SJCRH30 (cell line): ENCODE measurements at places on chromosomes 13 and 19.

GRCh38 chr13:26074706-26075105, 22.9 kb upstream of the SHISA2 start:
- no peak overlapping the region for H3K4me3 ChIP-seq
- peak; percentile 69 for DNase-seq
- H3K36me3 ChIP-seq: no peaks in the 10 kb centered on the region
- H3K4me1 ChIP-seq: peaks cover 7% of the 10 kb centered on the region

- H3K27ac ChIP-seq: no peak overlapping the region
- no peaks in the 10 kb centered on the region for H3K4me1 ChIP-seq
- no peaks in the 10 kb centered on the region for H3K36me3 ChIP-seq
- H3K4me3 ChIP-seq: no peak overlapping the region
Measured at GRCh38 chr13:45623516-45624090, 8.1 kb upstream of the ERICH6B start.

GRCh38 chr13:23928985-23929384, 31.7 kb upstream of the C1QTNF9B start:
- no peak overlapping the region for H3K27ac ChIP-seq
- no peak for DNase-seq
- H3K36me3 ChIP-seq: no peaks in the 10 kb centered on the region
- no peak overlapping the region for H3K4me3 ChIP-seq

DNA sequence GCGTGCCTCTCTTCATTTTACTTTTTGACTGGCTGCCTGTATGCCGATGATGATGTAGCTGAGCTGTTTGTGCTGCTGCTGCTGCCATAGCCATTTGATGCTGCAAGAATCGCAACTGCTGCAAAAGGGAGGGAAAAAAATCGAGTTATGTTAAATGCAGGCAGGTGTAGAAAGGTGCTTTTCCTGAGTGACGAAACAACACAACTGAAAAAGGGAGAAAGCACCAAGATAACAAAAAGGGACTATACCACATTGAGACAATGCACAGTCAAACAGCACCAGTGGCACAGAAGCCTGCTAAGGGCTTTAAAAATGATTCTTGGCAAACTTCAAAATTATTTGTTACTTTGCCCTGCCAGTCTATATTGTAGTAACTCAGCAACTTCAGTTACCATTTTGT, 9.1 kb downstream of the EXOSC8 start:
- H3K4me3 ChIP-seq: no peak overlapping the region
- no peaks in the 10 kb centered on the region for H3K27me3 ChIP-seq
- no peak overlapping the region for H3K27ac ChIP-seq
- peaks cover 91% of the 10 kb centered on the region for H3K36me3 ChIP-seq
- no peak for DNase-seq

DNA sequence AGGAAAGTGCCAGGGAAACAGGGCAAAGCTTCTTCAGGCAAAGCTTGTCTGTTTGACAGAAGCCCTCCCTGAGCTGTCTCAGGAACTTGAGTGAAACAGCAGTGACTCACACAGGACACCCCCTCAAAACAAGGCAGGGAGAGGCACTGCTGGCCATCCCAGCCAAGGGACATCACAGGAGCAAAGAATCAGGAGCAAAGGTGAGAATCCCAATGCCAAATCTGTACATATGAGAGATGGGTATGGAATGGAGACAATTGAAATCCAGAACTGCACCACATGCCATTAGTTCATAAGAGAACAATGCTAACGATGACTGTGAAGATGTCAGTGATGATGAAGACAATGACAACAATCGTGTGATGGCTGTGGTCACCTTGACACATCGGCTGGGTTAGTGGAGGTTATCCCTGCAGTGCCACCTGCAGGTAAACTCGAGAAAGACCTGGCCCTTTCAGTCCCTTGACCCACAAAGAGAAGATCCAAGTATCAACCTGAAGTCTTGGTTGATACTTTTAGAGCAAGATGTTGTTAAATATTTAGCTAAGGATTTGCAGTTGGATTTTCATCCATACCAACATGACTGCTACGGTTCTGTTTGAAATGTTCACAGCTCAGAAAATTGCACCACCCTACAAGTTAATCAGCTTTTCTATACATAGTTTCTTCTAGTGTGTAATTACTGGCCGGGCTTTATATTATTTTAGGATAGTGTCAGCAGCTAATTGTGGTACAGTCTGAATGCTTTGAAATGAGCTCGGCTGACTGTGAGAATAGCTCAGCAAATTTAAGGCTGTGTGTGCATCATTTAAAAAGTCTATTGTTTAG, 42.0 kb upstream of the IPO5 start:
- no peak overlapping the region for H3K27ac ChIP-seq
- H3K4me3 ChIP-seq: no peak overlapping the region
- no peaks in the 10 kb centered on the region for H3K36me3 ChIP-seq
- no peaks in the 10 kb centered on the region for H3K27me3 ChIP-seq
- DNase-seq: no peak

DNA sequence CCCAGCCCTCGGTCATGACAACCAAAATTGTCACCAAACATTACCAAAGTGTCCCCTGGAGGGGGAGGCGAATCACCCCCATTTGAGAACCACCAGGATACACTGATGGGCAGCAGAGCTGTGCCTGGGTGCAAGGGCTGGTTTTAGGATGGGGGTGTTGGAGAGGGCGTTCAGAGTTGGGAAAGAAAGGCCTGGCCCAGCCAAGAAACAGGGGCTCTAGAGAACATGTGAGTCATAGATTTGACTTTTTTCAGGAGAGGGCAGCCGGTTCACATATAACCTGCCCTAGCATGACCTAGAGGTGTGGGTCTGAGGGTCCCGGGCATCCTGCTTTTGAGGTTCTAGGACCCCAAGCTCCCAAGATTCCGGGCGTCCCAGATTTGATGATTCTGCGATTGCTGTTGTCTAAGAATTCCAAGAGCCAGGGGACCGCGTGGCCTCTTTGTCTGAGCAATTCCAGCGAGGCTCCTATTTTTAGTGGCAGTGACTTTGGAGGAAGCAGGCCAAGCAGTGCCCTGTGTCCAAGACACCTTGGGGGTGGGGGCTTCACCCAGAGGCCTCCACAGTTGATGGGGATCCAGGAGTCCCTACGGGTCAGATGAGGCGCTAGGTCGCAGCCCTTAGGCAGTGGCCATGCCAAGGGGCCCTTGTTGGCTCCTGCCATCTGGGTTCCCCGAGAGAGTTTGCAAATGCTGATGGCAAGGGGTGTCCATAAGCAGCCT, 5.1 kb downstream of the WIZ start:
- peaks cover 5% of the 10 kb centered on the region; the same call in 1 of the 2 replicates for H3K27me3 ChIP-seq
- H3K4me1 ChIP-seq: peaks cover 5% of the 10 kb centered on the region
- H3K4me3 ChIP-seq: no peak overlapping the region
- H3K27ac ChIP-seq: no peak overlapping the region

DNA sequence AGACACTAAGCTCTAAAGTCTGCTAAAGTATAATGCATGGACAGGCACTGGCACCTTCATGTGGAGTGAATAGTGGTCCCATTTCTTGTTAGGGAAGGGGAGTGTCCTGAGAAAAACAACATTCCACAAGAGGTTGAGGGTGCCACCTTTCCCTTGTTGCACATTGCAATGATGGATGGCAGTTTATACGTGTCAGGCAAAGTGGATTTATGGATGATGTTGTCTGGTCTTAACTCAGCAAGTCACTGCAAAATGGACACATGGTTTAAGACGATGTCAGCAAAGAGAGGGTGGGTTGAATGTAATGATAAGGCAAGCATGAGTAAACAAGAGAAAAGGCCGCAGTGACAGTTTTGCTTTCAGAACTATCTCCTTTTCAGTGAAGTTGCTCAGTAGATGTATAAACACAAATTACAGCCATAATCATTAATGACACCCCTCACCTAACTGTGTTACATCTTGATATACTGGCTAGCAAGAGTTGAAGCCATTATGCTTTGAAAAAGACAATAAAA, 19.6 kb upstream of the CBY2 start:
- no peak overlapping the region for H3K4me3 ChIP-seq
- no peak overlapping the region for H3K27ac ChIP-seq
- H3K4me1 ChIP-seq: no peaks in the 10 kb centered on the region
- no peaks in the 10 kb centered on the region for H3K36me3 ChIP-seq
- DNase-seq: no peak

DNA sequence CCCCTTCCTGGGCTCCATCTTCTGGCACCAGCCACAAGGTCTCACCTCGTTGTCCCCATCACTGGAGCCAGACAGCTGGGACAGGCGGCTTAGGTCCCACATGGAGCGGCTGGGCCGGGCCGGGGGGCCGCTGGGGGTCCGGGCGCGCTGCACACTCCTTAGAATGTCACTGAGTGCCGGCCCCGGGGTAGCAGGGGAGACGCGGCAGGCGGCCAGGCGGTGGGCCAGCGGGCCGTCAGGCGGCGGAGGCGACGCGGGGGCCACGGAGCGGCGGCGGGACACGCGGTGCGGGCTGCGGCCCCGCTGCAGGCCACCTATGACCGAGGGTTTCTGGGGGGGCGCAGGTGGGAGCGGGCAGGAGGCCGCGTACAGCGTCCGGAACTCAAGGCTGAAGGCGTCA, 3.1 kb upstream of the SPACA4 start:
- no peak overlapping the region for H3K27ac ChIP-seq
- no peak overlapping the region for H3K4me3 ChIP-seq
- DNase-seq: no peak
- H3K36me3 ChIP-seq: no peaks in the 10 kb centered on the region
- no peaks in the 10 kb centered on the region for H3K4me1 ChIP-seq
- H3K27me3 ChIP-seq: peaks cover 8% of the 10 kb centered on the region; the same call in 1 of the 2 replicates

- H3K36me3 ChIP-seq: no peaks in the 10 kb centered on the region
- H3K4me3 ChIP-seq: no peak overlapping the region
- H3K27ac ChIP-seq: no peak overlapping the region
- no peaks in the 10 kb centered on the region for H3K27me3 ChIP-seq
- peak; percentile 14 for DNase-seq
Measured at GRCh38 chr13:91667486-91667885, 269.1 kb downstream of the GPC5 start.

DNA sequence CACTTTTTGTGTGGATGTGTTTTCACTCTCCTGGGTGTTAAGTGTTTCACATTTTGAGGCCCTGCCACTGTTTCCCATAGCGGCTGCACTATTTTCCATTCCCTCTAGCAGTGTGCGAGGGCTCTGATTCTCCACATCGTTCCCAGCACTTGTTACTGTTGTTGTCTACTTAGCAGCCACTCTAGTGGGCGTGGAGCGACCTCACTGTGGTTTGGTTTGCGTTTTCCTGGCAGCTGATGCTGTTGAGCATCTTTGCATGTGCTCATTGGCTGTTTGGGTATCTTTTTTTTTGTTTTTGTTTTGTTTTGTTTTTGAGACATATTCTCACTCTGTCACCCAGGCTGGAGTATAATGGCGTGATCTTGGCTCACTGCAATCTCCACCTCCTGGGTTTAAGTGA, 14.4 kb downstream of the NAXD start:
- no peaks in the 10 kb centered on the region for H3K4me1 ChIP-seq
- no peak overlapping the region for H3K4me3 ChIP-seq
- H3K27me3 ChIP-seq: no peaks in the 10 kb centered on the region
- no peak overlapping the region for H3K27ac ChIP-seq

GRCh38 chr13:104422668-104423067, 1356.5 kb upstream of the SLC10A2 start:
- no peak overlapping the region for H3K27ac ChIP-seq
- H3K4me3 ChIP-seq: no peak overlapping the region
- H3K4me1 ChIP-seq: no peaks in the 10 kb centered on the region
- H3K27me3 ChIP-seq: no peaks in the 10 kb centered on the region
- no peaks in the 10 kb centered on the region for H3K36me3 ChIP-seq

DNA sequence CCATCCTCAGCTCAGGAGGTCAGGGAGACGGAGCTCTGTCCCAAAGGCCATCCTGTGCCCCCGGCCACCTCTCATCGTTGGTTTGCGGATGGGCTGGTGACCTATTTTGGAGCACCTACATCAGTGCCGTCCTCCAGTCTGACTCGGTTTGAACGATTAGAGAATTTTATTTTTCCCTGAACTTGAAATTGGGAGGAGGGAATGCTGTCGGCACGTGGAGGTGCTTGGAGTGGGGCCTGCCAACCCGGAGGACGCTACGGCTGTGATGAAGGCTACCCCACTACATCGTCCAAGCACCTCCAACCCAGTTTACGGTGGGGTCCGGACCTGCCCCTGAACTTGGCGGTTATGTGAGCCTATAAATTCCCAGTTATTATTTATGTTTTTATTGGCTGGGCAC, 3.0 kb upstream of the ZNF554 start:
- peaks cover 9% of the 10 kb centered on the region for H3K36me3 ChIP-seq
- no peak overlapping the region for H3K4me3 ChIP-seq
- no peaks in the 10 kb centered on the region for H3K4me1 ChIP-seq
- H3K27me3 ChIP-seq: no peaks in the 10 kb centered on the region

DNA sequence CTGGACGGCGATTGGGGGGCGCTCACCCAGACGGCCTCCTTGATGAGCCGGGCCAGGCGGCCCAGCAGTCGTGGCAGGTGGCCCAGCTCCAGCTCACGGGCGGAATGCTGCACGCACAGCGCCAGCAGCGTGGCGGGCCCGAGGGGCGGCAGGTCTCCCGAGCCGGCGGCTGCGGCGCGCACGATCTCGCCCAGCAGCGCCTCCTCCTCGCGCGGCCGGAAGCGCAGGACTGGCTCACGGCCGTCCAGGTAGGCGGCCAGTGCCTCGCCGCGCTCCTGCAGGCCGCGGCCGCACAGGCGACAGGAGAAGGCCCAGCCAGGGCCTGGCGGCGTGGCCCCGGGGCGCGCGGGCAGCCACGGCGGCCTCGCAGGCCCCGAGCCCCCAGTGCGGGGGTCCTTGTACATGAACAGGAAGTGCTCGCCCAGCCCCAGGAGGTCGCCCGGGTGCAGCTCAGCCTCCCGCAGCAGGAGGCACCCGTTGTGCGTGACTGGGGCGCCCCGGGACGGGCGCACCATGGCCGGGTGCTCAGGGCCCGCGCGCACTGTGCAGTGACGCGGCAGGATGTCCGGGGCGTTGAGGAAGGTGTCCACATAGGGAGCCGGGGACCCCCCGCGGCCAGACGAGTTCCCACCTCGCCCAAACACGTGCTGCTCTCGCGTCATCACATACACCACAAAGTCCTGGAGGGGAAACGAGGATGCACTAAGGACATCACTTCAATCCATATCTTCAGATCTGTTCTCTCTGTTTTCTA, 9.6 kb upstream of the MAMSTR start:
- no peak for DNase-seq
- H3K4me3 ChIP-seq: no peak overlapping the region
- no peaks in the 10 kb centered on the region for H3K36me3 ChIP-seq
- H3K27ac ChIP-seq: no peak overlapping the region

GRCh38 chr19:39381910-39382611, 8.8 kb downstream of the PAF1 start:
- H3K4me1 ChIP-seq: no peaks in the 10 kb centered on the region
- no peak overlapping the region for H3K27ac ChIP-seq
- no peaks in the 10 kb centered on the region for H3K27me3 ChIP-seq
- no peak for DNase-seq
- H3K4me3 ChIP-seq: no peak overlapping the region
